ENCODE measurements at places on chromosomes 12 and 14. TPM values are rescaled to one million over a fixed set of nuclear protein-coding genes. Genes with fewer than 3 reads are reported as not detected.

ELK3 gene
- 5.7 TPM for polyA plus RNA-seq

TMEM253 gene
- 0.57 TPM for polyA plus RNA-seq

SLC8A3 gene
- not detected for polyA plus RNA-seq

RASAL1 gene
- polyA plus RNA-seq: not detected

BDKRB2 gene
- 0.49 TPM for polyA plus RNA-seq

POLE gene
- 11.3 TPM for polyA plus RNA-seq

P2RX2 gene
- not detected for polyA plus RNA-seq

VASH1 gene
- polyA plus RNA-seq: 9.9 TPM

INSM2 gene
- polyA plus RNA-seq: not detected

PEBP1 gene
- 554 TPM for polyA plus RNA-seq

DNA sequence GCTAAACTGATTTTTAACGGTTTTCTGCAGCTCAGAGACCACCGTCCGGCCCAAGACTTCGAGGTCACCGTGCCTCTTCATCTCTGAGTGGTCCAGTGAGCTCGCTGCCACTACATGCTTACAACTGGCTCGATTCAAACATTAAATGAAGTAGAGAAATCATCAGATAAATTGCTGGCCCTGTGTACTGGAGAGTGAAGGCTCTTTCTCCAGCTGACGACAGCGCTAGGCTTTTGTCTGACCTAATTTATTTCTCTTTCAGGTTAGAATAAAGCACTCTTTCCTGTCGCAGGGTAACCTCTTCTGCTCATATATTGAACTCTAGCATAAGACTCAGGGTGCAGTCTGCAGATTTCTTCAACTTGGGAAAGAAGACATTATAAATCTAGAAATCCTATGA, 6.4 kb downstream of the BCL11B start:
- H3K36me3 ChIP-seq: no peaks in the 10 kb centered on the region
- H3K27ac ChIP-seq: no peak overlapping the region
- no peak overlapping the region for H3K4me3 ChIP-seq
- DNase-seq: no peak
- H3K4me1 ChIP-seq: peaks cover 16% of the 10 kb centered on the region

DNA sequence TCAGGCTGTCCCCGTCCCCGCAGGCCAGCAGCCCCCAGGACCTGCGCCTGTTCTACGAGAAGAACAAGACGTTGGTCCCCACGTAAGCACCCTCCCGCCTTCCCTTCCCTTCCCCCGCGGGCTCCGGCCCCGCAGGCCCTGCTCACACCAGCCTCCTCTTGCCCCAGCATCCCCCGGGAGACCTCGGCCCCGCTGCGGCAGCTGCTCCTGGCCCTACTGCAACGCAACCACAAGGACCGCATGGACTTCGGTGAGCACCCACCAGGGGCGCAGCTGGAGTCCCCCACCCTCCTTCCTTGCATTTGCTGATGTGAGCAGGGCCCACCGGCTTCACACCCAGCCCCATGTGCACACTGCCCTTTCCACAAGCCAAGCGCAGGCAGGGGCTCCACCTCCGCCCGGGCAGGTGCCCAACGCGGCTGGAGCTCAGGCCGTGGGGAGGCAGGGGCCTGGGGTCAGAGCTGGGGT, 15.4 kb downstream of the ULK1 start:
- no peaks in the 10 kb centered on the region for H3K27me3 ChIP-seq
- H3K4me3 ChIP-seq: no peak overlapping the region
- DNase-seq: no peak
- H3K4me1 ChIP-seq: peaks cover 25% of the 10 kb centered on the region
- H3K36me3 ChIP-seq: peaks cover 36% of the 10 kb centered on the region

- H3K36me3 ChIP-seq: no peaks in the 10 kb centered on the region
- H3K27ac ChIP-seq: no peak overlapping the region
- H3K4me1 ChIP-seq: no peaks in the 10 kb centered on the region
- no peak for DNase-seq
- H3K27me3 ChIP-seq: no peaks in the 10 kb centered on the region
- H3K4me3 ChIP-seq: no peak overlapping the region
Observed at GRCh38 chr12:39990122-39991101, 115.5 kb downstream of the SLC2A13 start.

- H3K36me3 ChIP-seq: no peaks in the 10 kb centered on the region
- H3K4me1 ChIP-seq: no peaks in the 10 kb centered on the region
- no peak for DNase-seq
- H3K4me3 ChIP-seq: no peak overlapping the region
- H3K27ac ChIP-seq: no peak overlapping the region
Observed at GRCh38 chr12:102300824-102301461, 103.3 kb upstream of the PMCH start.

GRCh38 chr12:63862969-63863230, 18.4 kb downstream of the SRGAP1 start:
- no peaks in the 10 kb centered on the region for H3K27me3 ChIP-seq
- H3K27ac ChIP-seq: no peak overlapping the region
- H3K4me3 ChIP-seq: no peak overlapping the region
- DNase-seq: no peak
- H3K4me1 ChIP-seq: no peaks in the 10 kb centered on the region

- DNase-seq: no peak
- H3K4me1 ChIP-seq: no peaks in the 10 kb centered on the region
- no peaks in the 10 kb centered on the region for H3K36me3 ChIP-seq
- no peak overlapping the region for H3K27ac ChIP-seq
- H3K27me3 ChIP-seq: no peaks in the 10 kb centered on the region
Observed at GRCh38 chr12:23211384-23212320, 586.7 kb downstream of the ETNK1 start.

GRCh38 chr12:84911271-84912197, 1.1 kb downstream of the SLC6A15 start:
- peaks cover 53% of the 10 kb centered on the region for H3K27me3 ChIP-seq
- peaks cover 18% of the 10 kb centered on the region for H3K4me1 ChIP-seq
- peak overlapping the region; percentile 20 for H3K4me3 ChIP-seq
- no peak for DNase-seq
- no peaks in the 10 kb centered on the region for H3K36me3 ChIP-seq
- no peak overlapping the region for H3K27ac ChIP-seq

- H3K4me1 ChIP-seq: peaks cover 11% of the 10 kb centered on the region
- no peak overlapping the region for H3K4me3 ChIP-seq
- H3K36me3 ChIP-seq: no peaks in the 10 kb centered on the region
- H3K27ac ChIP-seq: no peak overlapping the region
Observed at GRCh38 chr12:108616941-108617858, 16.5 kb downstream of the SELPLG start.

DNA sequence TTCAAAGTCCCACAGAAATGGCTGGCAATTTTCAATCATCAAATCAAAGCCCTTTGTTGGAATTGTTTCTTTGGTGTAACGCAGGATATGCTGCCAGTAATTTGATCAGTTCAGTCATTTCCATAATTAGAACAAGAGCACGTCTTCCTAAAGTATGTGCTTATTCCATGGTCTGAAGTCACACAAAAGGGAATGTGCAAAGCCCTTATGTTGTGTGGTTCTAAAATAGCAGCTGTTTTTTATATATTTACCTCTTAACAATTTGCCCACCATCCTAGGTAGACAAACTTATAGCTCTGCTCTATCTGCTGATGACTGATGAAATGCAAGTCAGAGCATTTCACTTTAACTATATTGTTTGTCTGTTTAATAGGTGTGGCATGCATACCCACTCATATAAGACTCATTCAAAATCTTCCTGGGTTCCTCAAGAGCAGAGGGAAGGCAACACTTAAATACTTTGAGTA, 176.1 kb upstream of the SLC38A2 start:
- DNase-seq: no peak
- H3K4me3 ChIP-seq: no peak overlapping the region
- peaks cover 20% of the 10 kb centered on the region for H3K4me1 ChIP-seq
- peak overlapping the region; percentile 71 for H3K27ac ChIP-seq
- H3K27me3 ChIP-seq: no peaks in the 10 kb centered on the region
- H3K36me3 ChIP-seq: no peaks in the 10 kb centered on the region

DNA sequence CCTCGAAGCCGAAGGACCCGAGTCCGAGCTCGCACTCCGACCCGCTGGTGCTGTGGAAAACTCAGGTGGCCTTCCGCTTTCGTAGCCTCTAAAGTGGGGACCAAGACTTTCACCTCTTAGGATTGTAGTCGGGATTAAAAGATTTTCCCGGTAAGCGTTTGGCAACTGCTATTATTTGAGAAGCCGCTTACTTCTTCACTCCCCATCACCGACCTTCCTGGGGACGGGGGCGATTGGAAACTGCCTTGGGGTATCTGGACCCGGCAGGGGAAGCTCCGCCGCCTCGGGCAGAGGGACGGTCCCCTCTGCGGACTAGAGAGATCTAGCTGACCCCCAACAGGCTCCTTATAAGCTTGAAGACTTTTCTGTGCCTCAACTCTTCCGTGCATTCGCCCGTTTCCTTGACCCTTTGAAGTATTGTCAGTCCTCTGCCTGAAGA, 659 bp downstream of the TRAFD1 start:
- peaks cover 32% of the 10 kb centered on the region for H3K4me1 ChIP-seq
- H3K36me3 ChIP-seq: no peaks in the 10 kb centered on the region

GRCh38 chr12:112013601-112014402, 576 bp downstream of the ERP29 start:
- H3K27me3 ChIP-seq: no peaks in the 10 kb centered on the region
- H3K36me3 ChIP-seq: peaks cover 20% of the 10 kb centered on the region
- peak overlapping the region; percentile 85 for H3K4me3 ChIP-seq
- peaks cover 42% of the 10 kb centered on the region for H3K4me1 ChIP-seq
- H3K27ac ChIP-seq: peak overlapping the region; percentile 95
- DNase-seq: peak; percentile 75

DNA sequence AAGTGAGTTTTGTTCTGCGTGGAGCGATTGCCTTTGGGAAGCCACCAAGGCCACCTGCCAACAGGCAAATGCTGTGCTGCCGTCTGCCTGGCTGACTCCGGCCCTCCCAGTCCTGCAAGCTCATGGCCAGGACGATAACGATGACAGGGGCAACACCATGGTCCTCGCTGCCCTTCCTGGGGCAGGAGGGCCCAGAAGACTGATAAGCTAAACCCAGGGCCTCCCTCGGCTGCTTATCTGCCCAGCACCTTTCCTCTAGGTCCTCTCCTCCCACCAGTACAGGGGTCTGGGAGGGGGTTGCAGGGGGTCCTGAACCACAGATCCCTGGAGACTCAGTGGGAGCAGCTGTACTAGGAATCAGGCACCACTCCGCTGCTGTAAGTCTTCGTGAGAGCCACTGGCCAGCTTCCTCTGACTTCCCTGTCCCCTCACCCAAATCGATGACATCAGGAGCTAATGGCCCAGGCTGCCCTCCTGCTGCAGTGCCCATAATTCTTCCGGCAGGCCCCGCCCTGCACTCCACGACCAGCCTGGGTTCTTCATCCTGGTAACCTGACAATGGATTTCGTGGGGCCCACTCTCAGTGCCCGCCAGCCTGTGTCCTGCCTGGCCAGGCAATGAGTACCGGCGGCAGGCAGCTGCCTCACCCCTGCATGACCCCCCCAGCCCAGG, 5.1 kb downstream of the ANKRD9 start:
- DNase-seq: peak; percentile 55
- H3K4me1 ChIP-seq: peaks cover 32% of the 10 kb centered on the region
- no peak overlapping the region for H3K4me3 ChIP-seq
- H3K36me3 ChIP-seq: peaks cover 13% of the 10 kb centered on the region

DNA sequence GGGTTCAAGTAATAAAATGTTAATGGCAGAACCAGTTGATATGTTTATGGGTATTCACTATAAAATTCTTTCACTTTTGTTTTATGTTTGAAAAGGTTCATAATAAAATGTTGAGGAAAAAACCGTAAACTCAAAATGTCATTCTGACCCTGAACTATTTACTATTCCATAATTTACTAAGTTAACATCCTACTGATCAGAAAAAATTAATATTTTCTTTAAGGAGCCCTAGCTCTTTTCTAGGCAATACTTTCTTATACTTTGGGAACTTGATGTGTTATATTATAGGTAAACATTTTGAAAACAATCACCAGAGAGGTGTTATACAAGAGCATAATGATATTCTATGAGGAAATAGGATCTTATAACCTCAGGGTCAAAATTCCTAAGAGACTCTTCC, 334.6 kb downstream of the ZFP36L1 start:
- peaks cover 22% of the 10 kb centered on the region for H3K4me1 ChIP-seq
- no peak overlapping the region for H3K27ac ChIP-seq
- H3K36me3 ChIP-seq: no peaks in the 10 kb centered on the region
- H3K4me3 ChIP-seq: no peak overlapping the region
- H3K27me3 ChIP-seq: no peaks in the 10 kb centered on the region

- no peaks in the 10 kb centered on the region for H3K27me3 ChIP-seq
- H3K36me3 ChIP-seq: no peaks in the 10 kb centered on the region
Observed at GRCh38 chr14:60356906-60357550, 108.0 kb downstream of the PPM1A start.

DNA sequence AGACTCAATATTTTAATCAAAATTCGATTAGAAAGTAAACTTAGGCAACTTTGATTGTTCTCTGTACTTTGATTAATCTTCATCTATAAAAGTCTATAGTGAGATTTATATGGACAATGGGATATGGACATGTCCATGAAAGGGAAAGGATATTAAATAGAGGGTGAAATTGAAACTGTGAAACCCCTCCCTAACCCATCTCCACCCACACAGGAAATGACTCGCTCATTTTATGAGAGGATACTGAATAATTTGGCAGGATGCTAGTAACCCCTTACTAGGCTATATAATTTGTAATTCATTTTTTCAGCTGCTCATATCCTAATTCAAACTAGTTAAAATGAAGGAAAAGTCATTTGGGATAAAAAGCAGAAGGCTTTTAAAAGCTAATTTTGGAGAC, 328.0 kb upstream of the ATP2B1 start:
- H3K36me3 ChIP-seq: no peaks in the 10 kb centered on the region
- no peaks in the 10 kb centered on the region for H3K27me3 ChIP-seq
- no peak overlapping the region for H3K4me3 ChIP-seq
- H3K27ac ChIP-seq: no peak overlapping the region

- no peaks in the 10 kb centered on the region for H3K27me3 ChIP-seq
- H3K4me1 ChIP-seq: peaks cover 94% of the 10 kb centered on the region
- H3K4me3 ChIP-seq: no peak overlapping the region
- DNase-seq: no peak
- peak overlapping the region; percentile 65 for H3K27ac ChIP-seq
Observed at GRCh38 chr14:93037351-93037750, 78.4 kb downstream of the ITPK1 start.

DNA sequence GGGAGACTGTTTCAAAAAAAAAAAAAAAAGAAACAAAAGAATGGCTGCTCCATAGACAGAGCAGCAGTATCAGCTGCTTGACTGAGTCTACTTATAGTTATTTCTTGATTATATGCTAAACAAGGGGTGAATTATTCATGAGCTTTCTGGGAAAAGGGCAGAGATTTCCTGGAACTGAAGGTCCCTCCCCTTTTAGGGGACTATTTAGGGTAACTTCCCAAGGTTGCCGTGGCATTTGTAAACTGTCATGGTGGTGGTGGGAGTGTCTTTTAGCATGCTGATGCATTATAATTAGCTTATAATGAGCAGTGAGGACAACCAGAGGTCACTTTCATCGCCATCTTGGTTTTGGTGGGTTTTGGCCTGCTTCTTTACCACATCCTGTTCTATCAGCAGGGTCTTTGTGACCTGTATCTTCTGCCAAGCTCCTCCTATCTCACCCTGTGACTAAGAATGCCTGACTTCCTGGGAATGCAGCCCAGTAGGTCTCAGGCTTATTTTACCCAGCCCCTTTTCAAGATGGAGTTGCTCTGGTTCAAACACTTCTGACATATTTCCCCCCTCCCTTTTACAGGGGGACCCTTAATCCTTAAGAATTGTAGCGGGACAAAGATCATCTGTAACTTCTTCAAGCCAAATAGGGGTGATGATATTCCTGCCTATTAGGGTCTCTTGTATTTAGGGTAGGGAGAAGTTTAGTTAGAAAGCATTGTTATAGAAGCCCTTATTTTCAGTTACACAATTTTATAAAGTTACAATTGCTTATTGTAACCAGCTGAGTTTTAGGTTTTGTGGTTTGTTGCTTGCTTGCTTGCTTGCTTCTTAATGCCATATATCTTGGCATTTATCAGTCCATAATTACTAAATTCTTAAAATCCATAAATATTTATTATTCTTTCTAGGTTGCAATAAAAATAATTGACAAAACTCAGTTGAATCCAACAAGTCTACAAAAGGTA, 42.5 kb downstream of the MARK3 start:
- peak; percentile 42 for DNase-seq
- peaks cover 4% of the 10 kb centered on the region for H3K36me3 ChIP-seq
- H3K27me3 ChIP-seq: no peaks in the 10 kb centered on the region
- H3K4me1 ChIP-seq: peaks cover 58% of the 10 kb centered on the region
- H3K27ac ChIP-seq: peak overlapping the region; percentile 23
